Foreskin keratinocyte (primary cell): ENCODE measurements at places on chromosomes 16 and 17. TPM values are rescaled to one million over a fixed set of nuclear protein-coding genes. Genes with fewer than 3 reads are reported as not detected.
A peak's percentile ranks its signal among the peaks of the same experiment; 100 is the strongest.

RNF222 gene
- total RNA-seq: 0.07 TPM in 1 of 2 replicates, not detected in the other

TAC4 gene
- not detected in 2 replicates for total RNA-seq

GAS2L2 gene
- not detected in 2 replicates for total RNA-seq

MAP2K3 gene
- 50.6 and 54.5 TPM in 2 replicates for total RNA-seq

CCL7 gene
- not detected in 2 replicates for total RNA-seq

RDM1 gene
- total RNA-seq: 0.85 and 1.8 TPM in 2 replicates

DNA sequence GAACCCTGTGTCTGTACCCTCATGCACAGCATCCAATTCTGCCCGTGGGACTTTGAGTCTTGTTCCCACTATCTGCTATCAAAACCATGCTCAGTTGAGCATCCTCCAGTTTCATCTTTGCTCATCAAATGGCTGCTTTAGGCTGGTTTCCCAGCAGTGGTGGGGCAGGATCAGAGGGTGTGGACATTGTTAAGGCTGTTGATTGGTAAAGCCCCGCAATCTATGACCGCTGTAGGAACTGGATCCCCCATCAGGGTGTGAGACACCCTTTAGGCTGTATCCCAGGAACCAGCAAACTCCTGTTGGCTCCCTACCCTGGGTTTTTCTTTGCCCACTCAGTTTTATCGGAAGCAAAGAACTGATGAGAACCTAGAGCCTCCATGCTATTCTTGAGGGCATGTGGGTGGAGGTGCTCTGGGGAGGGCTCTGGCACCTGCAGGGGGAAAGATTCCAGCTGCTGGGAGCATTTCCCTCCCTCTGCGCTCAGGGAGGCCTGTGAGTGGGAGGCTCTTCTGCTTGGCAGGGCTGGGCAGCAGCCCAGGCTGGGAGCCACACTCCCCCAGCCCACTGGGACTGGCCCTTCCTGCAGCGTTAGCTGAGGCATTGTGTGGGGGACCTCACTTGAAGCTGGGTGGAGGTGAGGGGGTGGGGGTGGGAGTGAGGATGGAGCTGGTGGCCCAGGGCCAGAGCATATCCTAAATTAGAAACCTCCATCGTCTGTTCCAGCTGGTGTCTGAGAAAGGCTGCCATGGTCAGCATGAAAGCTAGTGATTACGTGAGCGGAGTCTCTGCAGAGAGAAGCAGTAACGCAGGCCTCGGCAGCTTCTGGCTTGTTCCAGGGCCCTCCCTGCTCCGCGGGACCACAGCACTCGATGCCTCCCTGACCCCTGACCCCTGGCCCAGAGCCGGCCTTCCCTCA, 160.6 kb downstream of the IRF8 start:
- no peak for DNase-seq

DNA sequence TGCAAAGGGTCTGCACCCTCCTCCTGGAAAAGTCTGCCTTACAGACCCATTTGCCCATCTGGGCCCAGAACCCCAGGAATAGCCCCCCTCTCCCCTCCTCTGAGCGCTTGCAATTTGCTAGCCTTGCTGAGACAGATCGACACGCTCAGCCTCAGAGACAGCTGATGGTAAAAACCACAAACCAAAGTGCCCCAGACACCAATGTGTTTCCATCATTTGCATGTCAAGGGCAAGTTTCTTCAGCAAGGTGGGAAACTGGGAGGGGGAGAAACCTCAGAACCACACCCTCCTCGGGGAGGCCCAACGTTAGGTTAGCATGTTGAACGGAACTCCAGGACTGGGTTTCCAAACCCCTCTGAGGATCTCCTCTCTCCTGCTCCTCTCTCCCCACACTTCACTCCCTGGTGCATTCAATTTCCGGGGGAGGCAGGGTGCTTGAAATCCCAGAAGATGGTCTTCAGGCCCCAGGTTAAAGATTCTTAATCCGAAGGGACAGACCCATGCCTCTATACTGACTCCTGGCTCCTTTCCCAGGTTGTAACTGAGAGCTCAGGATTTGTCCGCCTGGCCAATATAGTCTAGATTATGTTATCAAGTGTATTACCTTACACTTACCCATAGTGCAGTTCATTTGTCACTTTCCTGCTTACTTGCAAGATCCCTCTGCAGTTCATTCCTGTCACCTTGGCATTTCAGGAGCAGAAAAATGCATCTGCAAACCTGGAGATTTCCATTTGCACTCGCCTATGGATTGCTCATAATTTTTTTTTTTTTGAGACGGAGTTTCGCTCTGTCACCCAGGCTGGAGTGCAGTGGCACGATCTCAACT, 1.3 kb upstream of the CUEDC1 start:
- DNase-seq: no peak

GRCh38 chr16:4976079-4976478, 17.9 kb downstream of the SEC14L5 start:
- no peak for DNase-seq

DNA sequence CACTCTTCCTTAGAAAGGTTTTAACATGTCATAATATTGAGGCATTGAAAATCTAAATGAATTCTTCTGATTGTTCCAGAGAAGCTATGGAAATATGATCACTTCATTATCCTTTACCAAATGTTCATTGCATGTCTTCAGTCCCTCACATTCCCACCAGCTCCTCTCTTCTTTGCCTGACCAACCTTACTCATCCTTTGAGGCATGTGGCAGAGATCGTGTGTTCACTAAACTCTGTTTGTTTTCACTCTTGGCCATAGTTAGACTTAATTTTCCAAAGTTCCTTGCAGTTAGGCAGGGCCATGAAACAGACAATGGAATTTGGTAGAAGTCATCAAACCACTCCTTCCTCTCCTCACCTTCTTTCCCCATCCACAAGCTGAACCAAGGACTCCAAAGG, 266.5 kb upstream of the HSBP1 start:
- DNase-seq: no peak

GRCh38 chr16:49964973-49965372, 60.1 kb upstream of the CNEP1R1 start:
- no peak for DNase-seq

- DNase-seq: no peak
These were observed at the start of gene SDR42E2 for GRCh38 chr16:22161999-22162655. SDR42E2 (plus strand) TSS chr16:22162506; CDS start chr16:22165583, 3,077 bp downstream.

GRCh38 chr17:79400989-79401703, 209.7 kb downstream of the RBFOX3 start:
- peak; percentile 13 for DNase-seq

GRCh38 chr17:17098551-17099179, 56.4 kb downstream of the MPRIP start:
- no peak for DNase-seq

DNA sequence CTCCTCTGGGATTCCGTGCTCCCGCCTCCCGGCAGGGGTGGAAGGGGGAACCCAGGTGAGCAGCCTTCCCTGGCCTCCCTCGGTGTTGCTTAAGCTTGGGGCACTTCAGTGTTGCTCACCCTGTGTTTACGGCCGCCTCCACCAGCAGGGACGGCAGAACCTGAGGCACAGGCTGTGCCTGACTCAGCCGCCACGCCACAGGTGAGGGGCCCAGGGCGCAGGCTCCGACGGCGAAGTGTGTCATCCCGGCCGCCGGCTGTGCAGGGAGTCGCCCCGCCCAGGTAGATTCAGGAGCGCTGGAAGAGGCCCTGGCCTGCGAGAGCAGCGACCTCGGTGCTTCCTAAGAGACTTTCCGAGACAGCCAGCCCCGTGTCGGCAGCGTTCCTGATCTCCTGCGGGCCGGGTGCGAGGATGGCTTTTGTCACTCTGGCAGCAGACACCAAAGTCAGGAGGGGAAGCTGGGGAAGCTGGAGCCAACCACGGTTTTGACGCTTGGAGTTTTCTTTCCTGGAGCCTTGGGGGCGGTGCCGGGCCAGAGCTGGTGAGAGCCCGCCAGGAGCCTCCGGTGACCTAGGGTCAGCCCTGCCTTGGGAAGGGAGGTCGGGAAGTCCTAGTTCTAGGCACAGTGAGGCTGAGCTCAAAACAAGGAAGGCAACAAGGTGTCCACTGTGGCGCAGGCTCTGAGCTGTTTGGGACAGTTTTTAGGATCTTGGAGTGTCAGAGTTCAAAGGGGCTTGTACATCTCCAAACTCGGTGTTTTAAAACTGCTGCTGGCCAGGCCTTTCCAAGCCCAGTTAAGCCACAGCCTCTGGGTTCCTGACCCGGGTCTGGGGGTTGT, 2.1 kb downstream of the GSE1 start:
- peak; percentile 88 for DNase-seq

DNA sequence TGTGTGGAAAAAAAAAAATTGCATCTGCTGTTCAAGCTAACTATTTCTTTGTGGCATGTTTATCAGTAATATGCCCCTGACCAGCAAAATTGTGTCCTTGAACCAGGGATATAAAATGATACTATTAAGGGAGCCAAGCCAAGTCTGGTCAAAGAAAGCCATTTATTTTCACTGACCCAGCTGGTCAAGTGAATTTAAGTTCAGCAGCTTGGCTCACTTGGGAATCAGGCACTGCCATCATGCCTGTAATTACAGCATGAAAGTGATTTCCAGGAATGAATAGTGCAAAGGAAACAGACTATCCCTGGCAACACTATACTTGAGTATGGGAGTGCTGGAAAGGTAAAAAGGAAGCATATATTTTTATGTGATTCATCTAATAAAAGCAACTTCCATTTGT, 934.6 kb upstream of the CDH8 start:
- no peak for DNase-seq

DNA sequence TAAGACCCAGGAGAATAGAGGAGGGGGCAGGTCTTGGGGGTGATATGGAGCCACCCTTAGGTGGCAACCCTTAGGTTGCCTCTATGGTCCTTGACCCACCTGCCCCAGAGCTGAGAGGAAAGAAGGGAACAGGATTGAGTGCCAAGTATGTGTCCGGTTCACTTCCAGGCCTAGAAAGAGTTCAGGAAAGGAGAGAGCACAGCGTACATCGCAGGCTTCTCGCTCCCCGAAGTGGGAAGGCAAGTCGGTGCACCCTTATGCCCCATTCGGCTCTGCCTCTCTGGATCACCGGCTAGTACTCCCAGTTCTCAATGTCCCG, 631 bp downstream of the SP6 start:
- no peak for DNase-seq

DNA sequence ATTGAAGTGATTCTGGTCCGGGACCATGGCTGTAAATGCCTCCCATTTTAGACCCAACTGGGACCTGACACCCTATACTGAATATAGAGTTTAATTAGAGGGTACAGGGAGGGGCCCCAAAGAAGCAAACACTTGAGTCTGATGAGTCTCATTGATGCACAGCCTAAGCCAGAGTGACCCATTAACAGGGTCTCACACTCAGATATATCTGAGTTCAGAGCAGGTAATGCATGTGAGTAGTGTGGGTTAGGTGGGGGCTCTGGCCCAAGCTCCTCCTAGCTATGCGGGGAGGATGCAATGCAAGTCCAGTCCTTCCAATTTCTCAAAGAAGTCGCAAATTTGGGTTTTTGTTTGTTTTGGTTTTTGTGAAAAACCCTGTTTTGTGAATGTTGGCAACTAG, 17.1 kb upstream of the MARCHF10 start:
- DNase-seq: no peak
